ENCODE measurements at places on chromosomes 12 and 14.

DNA sequence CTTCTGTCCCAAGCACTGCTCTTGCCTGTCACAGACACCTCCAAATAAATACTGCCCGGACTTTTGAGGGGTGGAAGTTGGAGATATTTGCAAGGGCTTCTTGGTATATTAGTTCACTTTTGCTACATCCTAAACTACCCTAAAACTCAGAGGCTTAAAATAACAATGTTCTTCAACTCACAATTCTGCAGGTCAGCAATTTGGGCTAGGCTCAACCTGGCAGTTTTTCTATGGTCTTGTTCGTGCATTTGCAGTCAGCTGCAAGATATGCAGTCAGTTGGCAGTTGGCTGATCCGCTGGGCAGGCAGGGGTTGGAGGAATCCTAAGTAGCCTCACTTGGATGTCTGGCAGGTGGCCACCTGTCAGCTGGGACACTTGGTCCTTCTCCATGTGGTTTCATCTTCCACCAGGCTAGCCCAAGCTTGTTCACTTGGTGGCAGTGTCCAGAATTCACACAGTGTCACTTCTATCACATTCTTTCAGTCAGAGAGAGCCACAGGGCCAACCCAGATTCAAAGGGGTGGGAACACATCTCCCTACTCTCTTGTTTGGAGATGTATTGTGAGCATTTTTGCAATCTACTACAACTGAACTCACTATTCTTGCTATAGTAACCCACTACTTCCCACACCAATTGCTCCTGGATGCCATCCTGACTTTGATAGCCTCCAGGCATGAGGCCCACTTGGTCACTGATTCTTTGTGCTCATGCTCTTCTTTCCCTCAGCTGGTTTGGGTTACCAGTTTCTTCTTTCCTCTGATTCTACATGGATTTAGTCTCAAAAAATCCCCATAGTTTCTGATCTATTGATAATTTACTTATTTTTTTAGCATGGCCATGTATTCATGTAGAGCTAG is 27.8 kb upstream of the CAPRIN2 start:
- DNase-seq = no peak

GRCh38 chr12:109639151-109639872 is 65.7 kb downstream of the MVK start:
- no peak for DNase-seq

DNA sequence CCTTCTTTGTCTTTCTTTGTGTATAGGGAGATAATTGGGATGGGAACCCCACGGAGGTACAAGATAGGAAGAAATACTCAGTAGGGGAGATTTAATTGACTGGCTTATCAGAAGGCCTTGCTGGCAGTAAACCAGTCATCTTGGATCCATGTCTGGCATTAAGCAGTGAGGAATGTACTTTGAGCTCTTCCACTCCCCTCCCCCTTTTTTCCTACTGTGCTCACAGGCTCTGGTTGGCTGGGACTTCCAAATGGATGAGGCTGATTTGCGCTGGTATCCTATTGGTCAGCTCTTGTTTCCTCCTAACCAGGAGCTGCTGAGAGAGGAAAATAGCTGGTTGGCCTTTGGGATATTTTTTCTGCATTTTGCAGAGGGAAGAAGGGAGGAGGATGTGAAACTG is 24.7 kb downstream of the NGDN start:
- peak; percentile 51 for DNase-seq

DNA sequence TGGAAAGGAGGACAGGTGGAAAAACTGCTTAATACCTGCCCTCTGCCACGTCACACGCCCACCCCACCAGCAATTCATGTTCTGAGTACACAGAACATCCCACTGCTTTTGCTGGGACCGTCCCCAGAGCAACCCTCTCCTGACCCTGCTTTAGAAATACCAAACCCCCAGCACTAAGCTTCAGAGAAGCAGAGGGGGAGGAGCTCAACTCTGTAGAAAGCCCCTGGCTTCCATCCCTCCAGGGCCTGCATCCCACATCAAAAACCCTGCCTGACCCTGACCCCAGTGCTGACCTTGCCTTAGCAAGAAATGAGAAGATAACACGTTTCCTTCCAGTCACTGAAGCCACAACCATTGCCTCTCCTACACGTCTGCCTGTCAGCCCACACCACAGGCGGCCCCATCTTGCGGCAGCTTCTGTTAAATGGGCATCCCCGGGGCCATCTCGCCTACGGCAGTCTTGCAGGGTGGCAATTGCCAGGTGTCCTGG is 19.7 kb downstream of the VDR start:
- DNase-seq = no peak

DNA sequence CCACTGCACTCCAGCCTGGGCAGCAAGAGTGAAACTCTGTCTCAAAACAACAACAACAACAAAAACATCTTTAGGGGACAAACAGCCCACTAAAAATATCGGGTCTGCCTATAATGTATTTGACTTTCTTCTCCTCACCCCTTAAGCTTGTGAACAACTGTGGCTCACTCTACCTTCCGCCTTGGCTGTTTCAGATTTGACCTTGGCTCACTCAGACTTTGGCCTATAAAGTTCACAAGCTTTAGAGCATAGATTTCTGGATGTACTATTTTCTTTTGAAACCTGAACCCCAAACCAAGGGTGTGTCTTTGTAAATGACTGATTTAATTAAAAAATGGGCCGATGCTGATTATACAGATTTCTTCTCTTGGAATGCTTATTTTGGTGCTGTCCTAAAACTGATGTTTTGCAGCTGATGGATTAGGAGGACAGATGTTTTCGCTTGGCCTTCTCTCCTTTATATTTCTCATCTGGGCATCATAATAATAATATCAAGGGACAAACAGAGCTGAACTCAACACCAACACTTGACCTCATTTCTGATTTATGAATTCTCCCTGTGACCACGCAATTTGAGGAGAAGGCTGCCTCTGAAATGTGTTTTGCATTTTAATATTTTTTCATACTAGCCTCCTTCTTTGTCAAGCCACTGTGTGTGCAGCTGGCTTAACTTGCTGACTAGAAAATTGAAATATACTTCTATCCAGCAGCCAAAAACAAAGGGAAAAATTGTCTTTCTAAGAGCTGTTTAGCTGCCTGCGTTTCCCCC is 40.2 kb upstream of the RASSF3 start:
- DNase-seq = no peak

DNA sequence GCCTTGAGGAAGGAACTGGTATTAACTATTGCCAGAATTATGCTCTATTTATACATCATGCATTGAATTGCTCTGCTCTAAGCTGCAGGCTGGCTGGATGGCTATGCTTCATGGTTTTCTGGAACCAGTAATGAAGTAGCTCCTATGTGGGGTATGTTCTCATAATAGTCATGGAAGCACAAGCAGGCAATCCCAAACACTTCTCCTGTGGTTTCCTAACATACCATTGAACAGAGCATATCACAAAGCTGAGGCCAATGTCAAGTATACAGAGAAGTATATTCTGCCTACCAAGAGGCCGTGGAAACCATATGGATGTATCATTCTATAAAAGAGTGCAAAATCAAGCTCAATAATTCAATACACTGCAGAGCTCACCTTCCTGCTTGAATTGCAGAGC is 1752.4 kb upstream of the FLRT2 start:
- DNase-seq = no peak

Measured in NT2/D1 (cell line).